ENCODE measurements at places on chromosomes 2 and 18. TPM values are rescaled to one million over a fixed set of nuclear protein-coding genes. Genes with fewer than 3 reads are reported as not detected.

PKDCC gene
- 52.9 TPM for total RNA-seq

MAPK4 gene
- total RNA-seq: not detected

TWIST2 gene
- total RNA-seq: 134 TPM

AQP12B gene
- not detected for total RNA-seq

KDM3A gene
- total RNA-seq: 7.2 TPM

HOXD13 gene
- not detected for total RNA-seq

BIN1 gene
- total RNA-seq: 38.8 TPM

PIAS2 gene
- total RNA-seq: 8.1 TPM

GCG gene
- total RNA-seq: not detected

CD8B gene
- not detected for total RNA-seq

GKN1 gene
- total RNA-seq: not detected

FTCDNL1 gene
- total RNA-seq: 0.30 TPM

TMEM198 gene
- total RNA-seq: 1.2 TPM

ZNF892 gene
- total RNA-seq: 2.8 TPM

SLC9A4 gene
- total RNA-seq: not detected

CFAP65 gene
- total RNA-seq: not detected

SH3BP4 gene
- 62.1 TPM for total RNA-seq

STON1 gene
- total RNA-seq: 5.8 TPM

GPR55 gene
- not detected for total RNA-seq
